ENCODE measurements at places on chromosomes 13 and 19.

DNA sequence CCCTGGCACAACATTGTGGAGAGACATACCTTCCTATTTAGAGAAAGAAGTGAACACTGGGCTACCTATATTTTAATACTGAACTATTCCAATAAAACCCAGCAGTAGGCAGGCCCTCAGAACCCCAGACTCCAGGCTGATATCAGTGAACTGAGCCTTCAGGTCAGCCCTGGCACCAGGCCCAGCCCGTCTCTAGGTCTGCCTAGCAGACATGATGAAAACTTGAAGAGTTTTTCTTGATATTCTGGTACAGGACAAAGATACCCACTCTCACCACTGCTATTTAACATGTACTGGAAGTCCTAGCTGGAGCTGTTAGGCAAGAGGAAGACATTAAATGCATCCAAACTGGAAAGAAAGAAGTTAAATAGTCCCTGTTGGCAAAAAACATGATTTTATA lies 396.6 kb upstream of the SPRY2 start:
- DNase-seq: no peak

DNA sequence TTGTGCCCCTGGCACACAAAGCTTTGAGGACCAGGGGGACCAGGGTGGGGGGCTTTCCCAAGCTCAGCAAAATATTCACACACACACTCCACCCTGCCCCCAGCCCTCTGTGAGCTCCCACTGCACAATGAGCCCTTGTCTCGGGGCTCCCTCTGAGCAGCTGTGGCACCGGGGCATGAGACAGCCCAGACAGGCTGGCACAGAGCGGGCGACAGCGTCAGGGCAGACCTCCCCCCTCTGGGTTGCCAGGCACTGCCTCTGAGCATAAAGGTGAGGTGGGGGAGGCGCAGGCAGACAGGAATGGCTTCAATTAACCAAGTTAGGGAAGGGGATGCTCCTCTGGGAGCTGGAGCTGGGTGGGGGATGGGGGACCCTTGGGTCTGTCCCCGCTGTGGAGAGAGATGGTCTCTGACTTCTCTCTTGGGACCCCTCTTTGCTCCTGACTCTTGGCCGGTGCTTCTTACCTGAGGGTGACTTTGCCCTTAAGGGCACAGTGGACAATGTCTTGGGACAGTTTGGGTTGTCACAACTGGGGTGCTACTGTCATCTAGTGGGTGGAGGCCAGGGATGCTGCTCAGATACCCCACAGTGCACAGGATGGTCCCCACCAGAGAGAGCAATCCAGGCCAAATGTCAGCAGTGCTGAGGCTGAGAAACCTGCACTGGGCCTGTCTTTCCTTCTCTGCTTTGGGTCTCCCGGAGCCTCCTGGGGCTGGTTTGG lies 30.3 kb downstream of the LYL1 start:
- DNase-seq: peak; percentile 55

DNA sequence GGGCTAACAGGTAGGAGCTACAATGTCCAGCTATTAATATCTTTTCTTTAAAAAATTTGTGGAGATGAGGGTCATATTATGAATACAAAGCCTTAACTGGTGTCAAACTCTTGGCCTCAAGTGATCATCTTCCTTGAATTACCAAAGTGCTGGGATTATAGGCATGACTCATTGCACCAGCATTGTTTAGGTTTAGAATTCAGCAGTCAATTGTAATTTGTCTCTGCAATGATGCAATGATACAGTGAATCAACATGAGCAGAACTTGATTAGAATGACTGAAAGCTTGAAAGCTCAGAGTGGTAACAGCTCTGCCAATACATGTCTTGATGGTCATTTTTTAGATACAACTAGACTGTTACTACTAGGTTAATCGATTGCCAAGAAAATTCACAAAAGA lies 752.8 kb upstream of the MIR17HG start:
- DNase-seq: no peak

DNA sequence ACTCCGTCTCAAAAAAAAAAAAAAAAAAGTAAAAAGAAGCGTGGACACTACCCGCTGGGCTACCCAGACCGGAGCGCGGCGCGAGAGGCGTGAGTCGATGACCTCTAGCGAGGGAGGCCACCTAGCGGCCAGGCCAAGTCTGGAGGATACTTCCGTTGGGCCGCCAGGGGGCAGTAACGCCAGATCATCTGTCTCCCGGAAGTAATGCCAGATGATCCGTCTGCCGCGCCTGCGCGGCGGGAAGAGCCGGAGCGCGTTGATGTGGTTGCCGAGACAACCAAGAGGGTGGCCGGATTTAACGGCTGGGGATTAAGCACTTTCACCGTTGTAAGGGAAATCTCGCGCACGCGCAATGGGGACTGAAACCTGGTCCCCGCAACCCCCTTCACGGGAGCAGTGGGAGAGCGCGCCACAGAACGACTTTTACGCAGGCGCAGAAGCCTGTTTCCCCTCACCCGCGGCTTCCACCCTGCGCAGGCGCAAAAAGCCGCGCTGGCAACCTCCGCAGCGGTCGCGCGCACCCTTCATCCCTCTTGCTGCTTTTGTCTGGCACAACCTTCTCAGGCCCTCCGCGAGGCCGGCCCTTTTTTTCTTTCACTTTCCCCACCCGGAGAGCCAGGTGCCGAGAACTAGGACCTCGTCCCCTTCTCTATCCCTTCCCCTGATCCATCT lies 1.0 kb upstream of the U2AF2 start:
- DNase-seq: peak; percentile 99

GRCh38 chr13:49185264-49185663 lies 34.9 kb upstream of the MLNR start:
- DNase-seq: no peak

DNA sequence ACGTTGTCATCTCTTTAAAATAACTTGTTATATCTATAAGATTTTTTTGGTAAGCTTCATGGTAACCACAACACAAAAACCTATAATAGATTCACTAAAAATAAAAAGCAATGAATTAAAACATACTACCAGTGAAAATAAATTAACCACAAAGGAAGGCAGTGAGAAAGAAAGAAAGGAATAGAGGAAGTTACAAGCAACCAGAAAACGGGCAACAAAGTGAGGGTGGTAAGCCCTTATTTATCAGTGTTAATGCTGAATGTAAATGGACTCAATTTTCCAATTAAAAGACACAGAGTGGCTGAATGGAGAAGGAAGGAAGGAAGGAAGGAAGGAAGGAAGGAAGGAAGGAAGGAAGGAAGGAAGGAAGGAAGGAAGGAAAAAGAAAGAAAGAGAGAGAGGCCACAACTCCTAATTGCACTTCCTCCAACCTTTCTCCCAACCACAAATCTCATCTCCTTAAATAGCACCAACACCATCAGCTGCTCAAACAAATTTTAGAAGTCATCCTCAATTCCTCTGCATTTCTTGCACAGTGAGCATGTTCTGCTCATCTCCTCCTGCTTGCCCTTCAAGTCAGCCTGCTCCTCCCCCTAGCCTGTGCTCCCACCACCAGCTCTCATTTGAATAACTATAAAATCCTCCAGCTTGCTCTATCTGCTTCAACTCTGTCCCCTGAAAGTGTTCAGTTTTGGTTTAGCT lies 48.6 kb downstream of the CCNA1 start:
- no peak for DNase-seq

DNA sequence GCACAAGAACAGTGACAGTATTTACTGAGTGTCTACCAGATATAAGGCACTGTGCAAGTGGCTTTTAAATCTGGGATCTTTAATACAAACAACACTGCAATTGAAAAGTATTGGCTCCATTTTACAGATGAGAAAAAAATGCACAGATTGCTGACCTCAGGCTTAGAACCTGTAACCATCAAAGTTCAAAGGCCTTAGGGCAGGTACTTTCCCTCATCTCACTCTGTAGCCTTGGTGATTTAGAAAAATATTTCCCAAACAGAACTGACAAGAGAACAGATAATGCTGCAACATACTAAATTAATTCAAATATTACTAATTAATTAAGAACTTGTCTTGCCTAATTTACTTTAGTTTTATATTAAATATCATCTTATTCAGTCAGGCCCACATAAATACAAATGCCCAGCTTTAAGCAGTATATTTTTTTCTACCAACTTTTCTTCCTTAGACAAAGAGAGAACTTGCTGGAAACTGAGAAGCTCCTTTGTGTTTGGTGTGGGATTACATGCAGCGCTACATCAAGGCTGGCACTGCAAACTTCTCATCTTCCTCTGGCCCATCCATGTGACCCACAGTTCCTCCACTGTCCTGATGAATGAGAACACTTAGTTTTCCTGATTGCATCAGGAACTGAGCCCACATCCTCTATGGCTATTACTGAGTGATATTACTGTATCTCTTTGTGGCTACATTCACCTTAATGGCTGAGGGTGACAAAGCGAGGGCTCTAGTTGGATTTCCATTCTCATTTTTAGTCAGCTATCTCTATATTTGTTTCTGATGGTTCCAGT lies 302.1 kb downstream of the ENOX1 start:
- no peak for DNase-seq

GRCh38 chr13:110285991-110286832 lies 20.7 kb downstream of the COL4A1 start:
- no peak for DNase-seq

- no peak for DNase-seq
Measured at GRCh38 chr13:109160357-109160756, 530.9 kb downstream of the MYO16 start.

DNA sequence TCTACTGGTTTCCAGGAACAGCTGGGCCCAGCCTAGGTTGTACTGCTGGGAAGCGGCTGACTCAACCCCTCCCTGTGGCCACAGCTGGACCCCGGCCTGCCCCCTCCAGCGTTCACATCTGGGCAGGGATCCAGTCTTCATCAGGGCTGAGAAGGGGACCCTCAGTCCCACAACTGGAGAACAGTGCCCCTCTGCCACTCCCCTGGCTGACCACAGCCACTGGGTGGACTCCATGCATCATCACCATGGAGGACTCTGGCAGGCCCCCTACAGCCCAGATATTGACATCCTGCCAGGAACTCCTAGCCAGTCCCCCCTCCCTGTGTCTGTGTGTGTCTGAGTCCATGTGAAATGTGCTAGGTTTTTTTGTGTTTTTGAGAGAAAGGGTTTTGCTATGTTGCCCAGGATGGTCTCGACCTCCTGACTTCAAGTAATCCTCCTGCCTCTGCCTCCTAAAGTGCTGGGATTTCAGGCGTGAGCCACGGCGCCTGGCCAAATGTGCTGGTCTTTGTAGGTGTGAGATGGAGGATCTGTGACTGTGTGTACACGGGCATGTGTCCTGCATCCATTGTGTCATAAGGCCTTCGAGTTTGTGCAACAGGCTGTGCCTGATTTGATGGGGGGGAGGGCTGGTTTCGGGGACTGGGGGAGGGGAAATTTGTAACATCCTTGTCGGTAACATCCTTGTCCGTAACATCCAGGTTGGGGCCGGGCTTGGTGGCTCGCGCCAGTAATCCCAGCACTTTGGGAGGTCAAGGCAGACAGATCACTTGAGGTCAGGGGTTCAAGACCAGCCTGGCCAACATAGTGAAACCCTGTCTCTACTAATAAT lies 4.0 kb upstream of the HOOK2 start:
- DNase-seq: peak; percentile 62

DNA sequence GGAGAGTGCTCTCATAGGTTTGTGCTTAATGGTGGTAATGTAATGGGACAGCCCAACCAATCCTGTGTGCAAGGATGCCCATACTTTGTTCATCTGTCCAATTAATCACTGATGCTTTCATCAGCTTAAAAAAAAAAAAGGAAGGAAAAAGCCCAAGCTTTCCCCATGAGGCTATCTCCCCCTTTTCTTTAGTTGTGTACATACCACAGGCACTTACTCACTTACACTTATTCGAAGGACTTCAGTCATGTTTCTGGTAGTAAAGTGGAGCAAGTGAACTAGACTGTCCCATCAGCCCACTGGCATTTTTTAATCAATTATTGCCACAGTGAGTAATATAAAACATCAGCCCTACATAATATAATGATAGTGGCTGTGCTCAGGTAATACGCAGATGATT lies 183.5 kb upstream of the UFM1 start:
- no peak for DNase-seq

- DNase-seq: no peak
Measured at GRCh38 chr13:76833441-76833954, 52.7 kb downstream of the KCTD12 start.

- DNase-seq: no peak
Measured at GRCh38 chr13:67048821-67049150, 181.3 kb downstream of the PCDH9 start.

DNA sequence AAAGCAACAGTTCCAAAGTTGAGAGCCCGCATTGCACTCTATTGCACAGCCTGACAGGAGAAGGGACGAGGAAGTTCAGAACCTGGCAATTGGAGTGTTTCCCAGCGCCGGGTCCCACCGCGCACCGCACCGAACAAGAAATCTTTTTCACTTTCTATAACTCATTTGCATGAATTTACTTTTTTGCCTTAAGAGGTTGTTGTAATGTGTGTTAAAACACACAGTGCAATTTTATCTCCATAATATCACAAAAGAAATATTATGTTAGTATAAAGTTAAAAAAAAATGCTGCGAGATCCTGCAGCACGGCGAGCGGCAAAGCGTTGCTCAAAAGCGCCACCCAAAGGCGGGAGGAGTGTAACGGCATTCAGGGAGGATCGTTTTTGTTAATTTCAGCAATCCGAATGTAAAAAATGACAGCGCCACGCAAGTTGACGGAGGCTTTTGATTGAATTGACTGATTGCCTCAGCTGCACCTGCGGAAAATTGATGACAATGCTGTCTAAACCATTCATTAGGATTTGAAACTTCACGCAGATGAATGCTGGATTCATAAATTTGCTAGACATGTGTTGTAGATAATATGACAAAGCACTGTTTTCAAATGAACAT lies 303.6 kb upstream of the ZNF507 start:
- peak; percentile 41 for DNase-seq

- no peak for DNase-seq
Measured at GRCh38 chr13:42007844-42008243, 40.6 kb upstream of the DGKH start.

GRCh38 chr13:36421447-36421846 lies 10.8 kb upstream of the CCNA1 start:
- no peak for DNase-seq

DNA sequence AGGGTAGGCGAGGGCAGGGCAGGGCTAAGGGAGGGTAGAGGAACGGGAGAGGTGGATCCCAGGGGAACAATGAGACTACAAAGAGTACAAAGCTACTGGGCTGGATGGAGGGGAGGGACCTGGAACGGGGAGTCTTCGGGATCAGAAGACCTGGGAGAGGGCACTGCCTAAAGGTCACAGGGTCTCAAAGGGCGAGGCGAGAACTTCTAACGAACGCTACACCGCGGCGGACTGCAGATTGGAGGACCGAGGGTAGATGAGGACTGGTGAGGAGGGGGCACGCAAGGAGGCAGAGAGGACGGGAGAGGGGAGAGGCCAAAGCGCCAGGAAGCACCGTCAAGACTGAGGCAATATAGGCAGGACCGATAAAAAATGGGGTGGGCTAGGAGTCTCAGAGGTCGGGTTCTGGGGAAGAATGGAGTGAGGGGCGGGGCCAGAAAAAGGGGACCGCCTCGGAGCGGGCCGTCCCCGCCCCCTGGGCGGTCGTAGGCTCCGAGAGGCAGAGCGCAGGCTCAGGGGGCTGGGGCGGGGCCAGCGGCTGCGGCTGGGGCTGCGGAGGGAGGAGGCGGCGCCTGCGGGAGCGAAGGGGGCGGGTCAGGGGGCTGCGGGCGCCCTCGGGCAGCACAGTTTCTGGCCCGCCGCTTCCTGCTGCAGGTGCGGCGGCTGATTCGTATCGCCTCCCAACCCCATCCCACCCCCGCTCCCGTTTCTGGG lies 1.3 kb upstream of the KCNC3 start:
- peak; percentile 76 for DNase-seq
